ENCODE measurements at places on chromosomes 11 and 22.

- no peak for DNase-seq
Measured at GRCh38 chr11:56089697-56090096, 3.4 kb upstream of the OR8I2 start.

- no peak for DNase-seq
Measured at GRCh38 chr22:19492504-19493174, 12.9 kb downstream of the CDC45 start.

DNA sequence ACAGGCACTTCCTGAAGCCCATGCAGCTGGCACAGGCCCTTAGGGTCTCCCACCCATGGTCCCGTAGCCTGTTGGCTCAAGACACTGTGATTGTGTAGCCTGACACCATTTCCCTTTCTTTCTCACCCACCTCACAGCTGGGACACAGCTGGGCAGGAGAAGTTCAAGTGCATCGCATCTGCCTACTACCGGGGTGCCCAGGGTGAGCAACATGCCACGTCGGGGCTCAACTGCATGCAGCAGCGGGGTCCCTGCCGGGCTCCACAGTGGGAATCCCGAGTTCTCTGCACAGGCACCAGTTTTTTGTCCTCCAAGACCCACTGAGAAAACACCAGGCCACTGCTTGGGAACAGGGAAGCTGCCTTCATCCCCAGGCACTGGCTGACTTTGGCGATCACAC, 10.6 kb downstream of the RAB36 start:
- DNase-seq, result no peak

DNA sequence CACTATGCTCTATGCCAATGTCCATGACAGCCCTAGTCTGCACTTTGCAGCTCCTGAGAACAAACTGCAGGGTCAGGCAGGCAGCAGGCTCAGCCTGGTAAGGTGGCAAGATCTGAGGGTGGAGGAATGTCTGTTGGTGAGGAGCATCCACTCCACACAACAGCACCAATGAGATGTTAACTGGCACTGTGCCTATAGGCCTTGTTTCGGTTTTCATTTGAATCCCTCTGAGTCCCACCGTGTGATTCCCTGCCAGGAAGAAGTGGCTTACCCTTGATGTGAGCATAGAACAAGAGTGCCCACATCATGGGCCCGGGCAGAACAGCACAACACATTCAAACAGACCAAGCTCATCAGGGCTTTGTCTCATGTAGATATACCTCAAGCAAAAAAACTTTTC, 44.1 kb upstream of the CHRM4 start:
- no peak for DNase-seq

GRCh38 chr11:122317305-122317704, 201.3 kb upstream of the BLID start:
- DNase-seq, result no peak

DNA sequence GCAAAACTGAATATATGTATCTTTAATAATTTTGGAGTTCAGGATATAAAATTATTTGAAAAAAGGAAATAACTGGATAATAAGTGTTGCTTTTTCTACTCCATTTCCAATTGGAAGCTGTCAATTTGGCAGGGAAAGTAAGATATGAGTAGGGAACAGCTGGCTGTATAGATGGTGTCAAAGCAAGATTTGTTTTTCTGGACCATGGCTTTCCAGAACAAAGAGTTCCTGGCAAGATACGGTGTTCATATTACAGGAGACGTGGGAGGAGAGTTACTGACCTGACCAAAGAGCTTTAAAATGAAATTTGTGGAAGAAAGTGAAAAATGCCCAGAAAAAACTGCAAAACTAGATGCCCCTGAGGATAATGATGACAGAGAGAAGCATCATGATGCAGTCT, 442.7 kb upstream of the KIRREL3 start:
- DNase-seq, result no peak

GRCh38 chr22:49380828-49381114, 446.9 kb downstream of the BRD1 start:
- DNase-seq, result no peak

DNA sequence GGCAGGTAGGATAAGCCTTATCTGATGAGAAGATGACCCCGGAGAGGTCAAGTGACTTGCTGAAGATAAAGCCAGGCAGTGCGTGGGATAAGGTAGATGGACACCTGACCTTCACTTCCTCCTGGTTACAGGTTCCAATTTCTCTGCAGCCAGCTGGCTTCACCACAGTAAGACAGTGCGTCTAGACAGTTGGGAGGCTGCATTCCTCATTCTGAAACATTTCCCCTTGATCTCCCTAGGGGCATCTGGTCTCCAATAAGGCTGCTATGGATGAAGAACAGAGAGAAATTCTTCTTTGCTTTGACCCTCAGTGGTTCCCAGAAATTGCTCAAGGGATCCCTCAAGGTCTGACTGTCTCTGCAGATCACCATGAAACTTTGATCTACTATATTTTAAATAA, 211.3 kb downstream of the MYO18B start:
- DNase-seq, result no peak

- DNase-seq, result no peak
Measured at GRCh38 chr22:23383491-23384361, 196.4 kb downstream of the IGLL1 start.

DNA sequence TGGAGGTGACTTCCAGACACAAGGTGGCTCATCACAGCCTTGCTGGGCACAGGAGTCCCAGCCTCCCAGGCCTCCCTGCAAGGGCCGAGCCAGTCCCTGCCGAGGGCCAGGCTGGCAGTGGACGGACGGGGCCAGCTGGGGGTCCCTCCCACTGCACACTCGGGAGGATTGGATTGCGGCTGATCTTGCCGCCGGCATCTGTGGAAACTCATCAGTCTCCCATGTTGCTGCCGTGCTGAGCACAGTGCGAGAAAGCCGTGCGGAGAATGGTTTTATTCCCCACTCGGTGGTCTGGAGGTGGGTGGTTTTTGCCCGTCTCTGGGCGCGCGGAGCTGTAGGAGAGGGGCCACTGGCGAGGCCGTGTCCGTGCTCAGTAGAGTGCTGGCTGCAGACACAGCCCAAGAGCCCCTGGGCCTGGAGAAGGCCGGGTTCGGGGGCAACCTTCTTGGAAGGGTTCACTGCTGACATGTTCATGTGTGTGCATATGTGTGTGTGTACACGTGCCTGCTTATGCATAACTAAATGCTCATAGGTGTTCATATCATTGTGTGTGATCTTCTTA, 1246.4 kb downstream of the BRD1 start:
- no peak for DNase-seq

DNA sequence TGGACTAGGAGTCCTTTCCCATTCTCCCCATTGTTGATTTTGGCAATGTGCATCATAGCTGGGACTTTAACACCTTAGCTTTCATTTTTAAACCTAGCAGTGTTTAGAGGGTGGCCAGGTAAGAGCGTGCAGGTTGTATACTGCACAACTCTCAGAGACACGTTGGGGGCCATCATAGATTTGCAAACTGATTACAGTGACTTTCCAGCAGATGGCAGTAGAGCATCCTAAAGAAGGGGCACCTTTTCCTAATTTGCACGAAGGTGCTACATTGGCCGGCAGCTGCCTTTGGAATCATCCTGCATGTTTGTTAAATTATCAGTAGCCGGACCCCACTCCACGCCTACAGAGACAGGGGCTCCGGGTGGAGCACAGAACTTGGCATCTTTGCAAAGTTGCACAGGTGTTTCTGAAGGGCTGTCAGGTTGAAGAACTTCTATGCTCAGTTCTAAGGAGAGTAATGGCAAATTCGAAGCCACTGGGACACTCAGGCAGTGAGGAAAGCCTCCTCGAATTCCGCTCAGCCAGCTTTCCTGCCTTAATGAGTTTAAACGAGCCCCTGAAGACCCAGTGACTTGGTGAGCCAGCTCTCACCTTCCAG, 7.7 kb downstream of the LHFPL7 start:
- DNase-seq, result peak; percentile 17

GRCh38 chr22:43014316-43014868, 557 bp downstream of the PACSIN2 start:
- DNase-seq, result no peak

DNA sequence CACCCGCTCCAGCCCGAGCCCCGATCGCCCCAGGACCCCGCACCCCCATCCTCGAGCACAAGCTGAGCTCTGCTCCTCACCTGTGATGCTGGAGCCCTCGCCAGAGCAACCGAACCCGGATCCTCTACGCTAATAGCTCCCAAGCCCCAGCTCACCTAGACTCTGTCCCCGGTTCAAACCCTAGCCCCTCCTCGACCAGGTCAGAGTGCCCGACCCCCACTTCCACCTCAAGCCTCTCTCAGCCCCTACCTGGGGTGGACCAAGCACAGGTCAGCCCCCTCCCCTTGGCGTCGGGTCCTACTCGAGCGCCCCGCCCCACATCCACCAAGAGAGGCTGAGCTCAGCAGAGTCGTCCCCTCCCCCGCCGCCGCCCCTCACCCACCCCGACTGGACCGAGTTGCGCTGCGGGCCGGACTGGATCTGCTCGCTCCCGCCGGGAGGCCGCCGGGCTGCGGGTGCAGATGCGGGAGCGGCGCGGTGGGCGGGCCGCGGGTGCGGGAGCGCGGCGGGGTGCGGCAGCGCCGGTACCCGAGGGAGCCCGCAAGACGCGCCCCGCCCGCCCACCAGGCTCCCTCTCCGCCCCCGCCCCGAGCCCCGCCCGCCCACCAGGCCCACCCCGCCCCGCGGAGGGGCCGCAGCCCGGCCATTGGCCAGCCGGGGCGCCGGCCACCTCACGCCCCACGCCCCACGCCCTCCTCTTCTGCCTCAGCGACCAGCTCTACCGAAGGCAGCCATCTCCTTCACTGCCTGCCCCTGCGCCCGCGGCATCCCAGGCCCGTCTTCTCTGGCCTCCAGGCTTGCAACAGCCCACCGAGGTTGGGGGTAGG, 577 bp upstream of the DKK3 start:
- DNase-seq, result peak; percentile 30

- no peak for DNase-seq
Measured at GRCh38 chr11:100888836-100889235, 201.7 kb downstream of the ARHGAP42 start.
